ENCODE measurements at places on chromosomes 5 and 9.

DNA sequence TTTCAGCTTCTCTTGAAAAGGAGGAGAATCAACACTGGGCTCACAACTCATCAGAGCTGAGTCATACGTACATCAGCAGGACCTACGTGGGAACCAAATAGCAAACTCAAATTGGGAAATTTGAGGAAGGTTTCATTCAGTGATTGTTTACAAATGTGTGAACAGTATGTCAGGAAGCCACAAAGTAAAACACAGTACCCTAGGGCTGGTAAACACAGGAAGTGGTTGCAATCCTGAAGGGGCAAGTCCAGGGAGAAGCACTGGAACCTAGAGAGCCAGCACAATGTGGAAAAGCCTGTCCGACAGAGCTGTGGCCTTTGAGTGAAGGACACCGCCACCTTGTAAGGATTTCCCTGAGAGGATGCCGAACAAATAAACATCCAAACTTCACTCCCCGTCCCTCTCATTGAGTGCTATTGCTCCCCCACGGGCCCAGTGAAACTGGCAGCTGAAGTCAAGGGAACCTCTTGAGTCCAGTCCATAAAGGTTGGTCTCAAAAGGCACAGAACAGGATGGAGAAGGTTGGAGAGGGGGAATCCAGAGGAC lies 26.7 kb upstream of the RICTOR start:
- DNase-seq = no peak

DNA sequence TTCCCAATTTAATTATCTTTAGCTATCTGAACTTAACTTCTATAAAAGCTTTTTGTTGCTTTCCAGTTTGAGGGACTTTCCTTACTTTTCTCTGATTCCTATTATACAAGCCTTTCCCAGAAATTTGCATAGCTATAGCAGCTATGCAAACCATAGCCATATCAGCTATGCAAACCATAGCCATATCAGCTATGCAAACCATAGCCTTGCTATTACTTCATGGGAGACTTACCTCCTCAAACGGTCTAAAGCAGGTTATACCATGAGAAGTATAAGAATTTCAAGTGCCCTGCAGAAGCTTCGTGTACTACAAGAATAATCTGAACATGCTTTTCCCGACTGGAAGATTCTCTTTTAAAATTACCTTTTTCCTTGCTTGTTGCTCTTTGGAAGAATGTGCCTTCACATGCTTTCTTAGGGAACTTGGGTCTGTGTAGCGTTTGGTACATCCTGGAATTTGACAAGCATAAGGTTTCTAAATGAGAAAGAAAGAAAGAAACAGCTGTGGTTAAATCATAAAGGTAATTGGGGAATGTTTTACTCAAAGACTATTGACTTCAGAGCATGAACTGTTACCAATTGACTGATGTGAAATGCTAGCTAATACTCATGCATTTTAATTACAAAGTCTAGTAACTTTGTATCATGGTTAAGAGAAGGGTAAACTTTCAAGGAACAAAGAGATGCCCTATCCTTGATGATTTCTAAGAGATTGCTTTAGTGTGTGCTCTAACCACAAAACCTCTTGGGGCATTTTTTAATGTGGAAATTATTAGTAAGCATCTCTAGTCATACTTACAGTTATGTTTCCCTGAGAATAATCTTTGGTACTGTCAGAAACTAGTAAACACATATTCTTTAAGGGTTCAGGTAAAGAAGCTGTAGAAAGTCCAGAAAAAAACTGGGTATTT lies 367.6 kb downstream of the GLIS3 start:
- no peak for DNase-seq

DNA sequence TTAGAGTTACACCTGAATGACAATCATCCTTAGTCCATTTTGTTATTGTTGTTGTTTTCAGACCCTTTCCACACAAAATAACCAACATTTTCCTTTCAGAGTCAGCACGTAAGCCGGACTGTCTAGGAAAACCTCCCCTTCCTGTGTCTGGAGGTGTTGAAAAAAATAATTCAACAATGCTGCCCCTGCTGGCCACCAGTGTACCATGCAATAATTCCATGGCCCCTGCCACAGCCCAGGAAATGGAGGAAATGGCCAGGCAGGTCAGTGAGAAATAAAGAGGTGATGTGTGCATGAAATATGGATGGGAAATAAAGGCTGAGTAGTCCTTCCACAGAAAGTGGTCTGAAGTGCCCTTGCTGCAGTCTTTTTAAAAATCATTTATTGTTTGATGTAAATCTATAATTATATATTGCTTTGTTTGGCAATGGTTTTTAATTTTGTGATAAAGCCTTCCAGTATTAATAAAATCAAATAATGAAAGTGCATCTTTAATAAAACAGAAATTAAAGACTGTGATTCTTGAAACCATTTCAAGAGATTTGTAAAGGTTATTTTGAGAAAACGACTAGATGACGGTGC lies 152.8 kb upstream of the PAPPA start:
- no peak for DNase-seq

DNA sequence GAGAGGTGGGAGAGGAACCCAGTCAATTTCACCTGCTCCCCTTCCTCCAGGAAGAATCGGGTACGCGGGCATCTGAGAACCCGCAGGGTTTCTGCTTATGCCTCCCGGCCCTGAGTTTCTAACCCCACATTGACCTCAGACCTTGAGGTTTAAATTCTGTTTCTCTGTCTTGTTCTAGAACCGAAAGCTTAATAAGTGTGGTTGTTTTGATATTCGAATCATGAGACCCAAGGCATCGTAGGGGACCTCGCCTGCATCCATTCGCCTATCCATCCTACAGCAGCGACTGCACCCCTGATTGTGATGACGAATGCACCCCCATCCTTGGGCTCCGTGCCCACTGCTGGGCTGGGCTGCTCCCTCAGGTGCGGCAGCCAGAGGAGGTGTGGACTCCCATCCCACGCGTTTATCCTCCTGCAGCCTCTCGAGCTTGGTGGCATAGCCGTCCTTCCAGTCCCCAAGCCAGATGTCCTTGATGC lies 80.8 kb upstream of the IER5L start:
- no peak for DNase-seq

DNA sequence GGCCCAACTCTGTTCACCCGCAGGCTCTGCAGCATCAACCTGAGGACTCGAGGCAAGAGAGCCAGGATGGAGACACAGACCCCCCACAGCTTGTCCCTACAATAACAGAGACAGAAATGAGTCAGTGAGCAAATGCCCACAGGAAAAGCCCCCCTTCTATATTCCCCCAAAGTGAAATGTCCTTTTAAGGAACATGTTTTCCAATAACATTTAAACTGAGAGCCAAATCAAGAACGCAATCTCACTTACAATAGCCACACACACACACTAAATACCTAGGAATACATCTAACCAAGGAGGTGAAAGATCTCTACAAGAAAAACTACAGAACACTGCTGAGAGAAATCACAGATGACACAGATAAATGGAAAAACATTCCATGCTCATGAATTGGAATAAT lies 49.0 kb downstream of the TEX10 start:
- DNase-seq = no peak

- no peak for DNase-seq
Measured at GRCh38 chr9:84711936-84712335, 42.4 kb downstream of the NTRK2 start.

DNA sequence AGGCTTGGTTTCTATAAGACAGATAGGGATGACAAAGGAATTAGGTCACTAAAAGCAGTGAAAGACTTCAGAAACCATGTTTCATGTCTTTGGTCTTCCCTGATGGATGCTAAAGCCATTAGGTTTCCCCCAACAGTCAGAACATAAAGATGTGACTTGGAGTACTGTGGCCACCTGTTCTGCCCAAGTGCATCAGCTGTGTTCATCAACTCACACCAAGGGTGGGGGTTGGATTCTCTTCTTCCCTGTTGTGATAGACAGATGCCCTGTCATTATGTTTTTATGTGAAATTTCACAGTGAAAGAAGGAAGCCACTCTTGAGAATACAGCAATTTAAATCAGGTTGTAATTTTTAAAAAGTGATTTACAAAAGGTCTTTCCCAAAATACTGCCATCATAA lies 196.8 kb downstream of the SH3GL2 start:
- no peak for DNase-seq

DNA sequence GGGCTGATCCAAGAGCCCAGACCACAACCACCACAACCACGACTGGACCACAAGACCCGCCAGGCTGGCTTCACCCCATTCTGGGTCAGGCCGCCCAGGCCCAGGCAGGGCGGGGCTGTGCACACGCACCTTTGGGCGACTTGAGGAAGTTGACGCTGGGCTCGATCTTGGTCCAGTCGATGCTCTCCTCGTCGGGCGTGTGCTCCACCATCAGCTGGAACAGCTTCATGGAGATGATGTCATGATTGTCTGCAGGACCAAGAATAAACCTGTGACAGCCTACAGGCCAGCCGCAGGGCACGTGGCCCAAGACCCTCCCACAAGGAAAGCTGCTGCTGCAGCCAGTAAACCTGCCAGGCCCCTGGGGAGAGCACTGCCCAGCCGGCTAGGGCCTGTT lies 17.3 kb downstream of the LMAN2 start:
- no peak for DNase-seq

GRCh38 chr9:127136880-127137639 lies 14.6 kb upstream of the ANGPTL2 start:
- no peak for DNase-seq

- DNase-seq = no peak
Measured at GRCh38 chr5:395921-396530, 47.0 kb upstream of the EXOC3 start.

GRCh38 chr5:9467199-9468059 lies 78.4 kb downstream of the SEMA5A start:
- DNase-seq = no peak
